Upper lobe of left lung (tissue), 6 donors: ENCODE measurements at places on chromosomes 3 and 15.
A peak's percentile ranks its signal among the peaks of the same experiment; 100 is the strongest.

- no peak for DNase-seq
Observed at GRCh38 chr3:121488628-121489027, 57.2 kb downstream of the POLQ start.

DNA sequence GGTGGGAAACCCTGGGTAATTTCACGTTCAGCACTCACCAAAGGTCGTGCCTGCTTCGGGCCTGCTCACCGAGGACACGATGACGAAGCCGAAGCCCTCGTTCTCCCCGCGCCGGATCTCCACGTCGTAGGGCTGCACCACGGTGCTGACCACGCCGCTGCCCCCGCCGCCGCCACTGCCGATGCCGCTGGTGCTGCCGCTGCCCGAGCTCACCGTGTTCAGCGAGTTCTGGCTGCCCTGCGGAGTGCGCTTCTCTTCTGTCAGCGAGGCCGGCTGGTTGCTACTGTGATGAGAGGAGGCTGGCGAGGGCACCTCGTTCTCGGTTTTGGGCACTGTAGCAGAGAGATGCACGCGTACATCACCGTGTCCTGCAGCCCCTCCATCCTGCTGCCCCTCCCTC, 659.5 kb downstream of the MAGI1 start:
- peak; percentile 82 for DNase-seq

GRCh38 chr15:62026487-62027262, 33.6 kb downstream of the VPS13C start:
- no peak for DNase-seq

DNA sequence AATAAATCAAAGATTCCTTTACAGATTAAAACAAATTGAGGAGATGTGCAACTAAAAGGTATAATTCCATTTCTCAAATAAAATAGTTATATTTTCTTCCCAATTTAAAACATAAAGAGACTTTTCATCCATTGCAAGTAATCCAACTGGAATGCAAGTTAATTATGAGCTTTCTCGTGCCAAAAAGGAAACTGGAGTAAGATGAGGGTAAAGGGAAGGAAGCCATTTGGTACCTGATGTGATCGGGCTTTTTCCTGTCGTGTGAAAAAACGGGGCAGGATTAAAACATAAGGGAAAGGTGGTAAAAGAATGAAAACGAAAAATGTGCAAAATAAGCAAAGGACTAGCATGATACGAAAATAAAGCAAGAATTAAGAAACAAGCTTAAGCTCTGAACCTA, 41.8 kb upstream of the XXYLT1 start:
- DNase-seq, result no peak

DNA sequence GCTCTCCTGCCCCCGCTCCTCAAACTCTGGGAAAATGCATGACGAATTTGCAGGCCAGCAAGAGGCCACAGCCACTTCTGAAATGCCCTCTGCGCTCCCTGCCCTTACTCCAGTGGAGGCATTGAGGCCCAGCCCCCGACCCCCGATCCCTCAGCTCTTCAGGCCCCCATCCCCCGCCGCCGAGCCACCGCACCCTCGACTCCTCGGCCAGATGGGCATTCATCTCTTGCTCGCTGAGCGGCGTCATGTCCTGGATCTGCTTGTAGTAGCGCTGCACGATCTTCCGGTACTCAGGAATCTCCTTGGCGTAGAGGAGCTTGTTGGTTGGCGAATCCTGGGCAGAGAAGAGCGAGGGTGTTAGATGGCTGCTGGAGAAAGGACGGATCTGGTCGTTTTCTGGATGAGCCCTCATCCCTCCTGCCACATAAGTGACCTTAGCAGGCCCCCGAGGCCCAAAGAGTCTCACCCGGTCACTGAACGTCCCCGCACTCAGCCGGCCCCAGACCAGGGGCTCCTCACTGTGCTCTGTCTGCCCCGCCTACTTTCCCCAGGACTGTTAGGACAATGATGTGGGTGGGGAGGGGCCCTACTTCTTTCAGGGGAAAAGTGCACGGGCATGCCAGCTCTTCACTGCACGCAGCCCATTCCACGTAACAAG, 14.0 kb downstream of the H1-8 start:
- peak; percentile 76 for DNase-seq

DNA sequence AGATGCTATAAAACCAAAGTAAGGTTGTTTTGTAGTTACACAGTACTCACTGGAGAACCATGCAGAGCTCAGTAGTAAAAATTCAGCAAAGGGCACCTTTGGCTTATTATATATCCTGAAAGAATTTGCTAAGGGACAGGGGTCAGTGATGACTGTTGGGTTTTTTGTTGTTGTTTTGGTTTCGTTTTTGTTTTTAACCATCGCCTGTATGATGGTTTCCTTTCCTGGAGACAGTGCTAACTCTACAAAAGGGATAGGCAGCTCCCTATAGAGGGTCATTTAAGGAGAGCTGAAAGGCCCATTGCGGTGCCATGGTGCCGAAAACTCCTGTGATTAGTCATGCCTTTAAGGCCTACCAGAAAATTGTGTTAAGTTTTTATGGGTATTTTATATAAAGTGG, 118.2 kb upstream of the GOLIM4 start:
- DNase-seq, result no peak
